ENCODE measurements at places on chromosomes 3 and 15.

- no peak for DNase-seq
Observed at GRCh38 chr3:53510508-53510907, 16.1 kb downstream of the CACNA1D start.

DNA sequence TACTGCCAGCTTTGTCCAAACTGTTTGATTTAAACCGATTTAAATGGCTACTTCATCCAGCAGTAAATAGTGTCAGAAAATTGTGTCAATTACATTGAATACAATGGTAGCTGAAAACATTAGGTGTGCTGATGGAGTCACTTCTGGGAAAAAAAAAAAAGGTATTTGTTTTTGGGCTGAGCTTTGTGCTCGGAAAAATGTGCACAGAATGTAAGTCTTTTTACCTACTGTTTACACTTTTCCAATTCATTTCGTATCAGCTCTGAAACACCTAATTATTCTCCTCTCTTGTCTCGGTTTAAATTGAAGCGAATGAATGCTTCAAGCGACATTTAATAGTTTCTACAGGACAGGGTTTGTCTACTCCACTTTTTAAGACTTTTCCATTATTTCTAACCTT, 1078.4 kb downstream of the ROBO1 start:
- DNase-seq = no peak

DNA sequence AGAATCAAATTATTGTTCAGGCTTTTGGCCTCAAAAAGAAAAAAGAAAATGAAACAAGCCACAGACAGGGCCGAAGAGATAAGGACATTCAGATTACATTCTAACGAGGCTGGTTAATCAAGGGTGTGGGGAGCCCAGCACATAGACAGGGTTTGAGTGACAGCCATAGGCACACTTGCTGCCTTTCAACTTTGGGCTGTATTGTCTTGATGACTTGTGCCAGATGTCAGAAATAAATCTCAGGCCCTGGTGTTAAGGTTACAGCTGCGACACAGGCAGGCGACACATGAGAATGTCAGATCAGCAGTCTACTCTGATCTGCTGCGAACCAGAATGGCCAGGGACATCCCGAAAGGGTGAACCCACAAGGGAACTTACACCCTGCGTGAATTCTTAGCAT, 231.2 kb upstream of the ARRDC4 start:
- no peak for DNase-seq

DNA sequence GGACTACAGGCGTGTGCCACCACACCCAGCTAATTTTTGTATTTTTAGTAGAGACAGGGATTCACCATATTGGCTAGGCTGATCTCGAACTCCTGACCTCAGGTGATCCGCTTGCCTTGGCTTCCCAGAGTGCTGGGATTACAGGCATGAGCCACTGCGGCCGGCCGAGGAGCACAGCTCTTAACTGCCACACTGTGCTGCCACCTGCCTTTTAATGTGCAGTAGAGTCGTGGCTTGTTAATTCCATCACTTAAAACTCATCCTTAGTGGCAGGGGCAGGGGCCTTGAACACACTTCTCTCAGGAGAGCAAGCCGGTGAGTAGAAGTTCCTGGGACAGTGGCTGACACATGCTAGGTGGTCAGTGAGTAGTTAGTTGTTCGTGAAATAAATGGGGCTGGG, 12.5 kb downstream of the ABCF3 start:
- no peak for DNase-seq

- DNase-seq = no peak
Observed at GRCh38 chr3:149462051-149462450, 12.4 kb upstream of the TM4SF4 start.

DNA sequence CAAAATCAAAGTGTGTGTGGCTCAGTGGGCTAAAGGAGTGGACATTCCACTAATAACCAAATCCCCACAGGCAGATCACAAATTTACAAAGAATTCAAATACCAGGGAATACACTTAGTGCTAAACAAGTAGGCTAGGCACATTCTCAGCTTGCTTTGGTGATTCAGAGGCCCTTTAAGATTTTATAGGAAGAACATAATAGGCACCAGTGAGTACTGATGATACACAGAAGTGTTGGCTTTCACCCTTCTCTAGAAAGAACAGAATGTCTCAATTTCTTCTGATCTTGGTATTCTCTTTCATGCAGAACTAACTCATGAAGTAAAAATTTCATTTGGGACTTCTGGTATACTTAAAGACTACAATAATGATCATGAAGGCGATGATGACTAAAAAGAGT, 55.0 kb downstream of the POLR2M start:
- DNase-seq = no peak

- no peak for DNase-seq
Observed at GRCh38 chr3:8983591-8983990, 20.3 kb upstream of the RAD18 start.

DNA sequence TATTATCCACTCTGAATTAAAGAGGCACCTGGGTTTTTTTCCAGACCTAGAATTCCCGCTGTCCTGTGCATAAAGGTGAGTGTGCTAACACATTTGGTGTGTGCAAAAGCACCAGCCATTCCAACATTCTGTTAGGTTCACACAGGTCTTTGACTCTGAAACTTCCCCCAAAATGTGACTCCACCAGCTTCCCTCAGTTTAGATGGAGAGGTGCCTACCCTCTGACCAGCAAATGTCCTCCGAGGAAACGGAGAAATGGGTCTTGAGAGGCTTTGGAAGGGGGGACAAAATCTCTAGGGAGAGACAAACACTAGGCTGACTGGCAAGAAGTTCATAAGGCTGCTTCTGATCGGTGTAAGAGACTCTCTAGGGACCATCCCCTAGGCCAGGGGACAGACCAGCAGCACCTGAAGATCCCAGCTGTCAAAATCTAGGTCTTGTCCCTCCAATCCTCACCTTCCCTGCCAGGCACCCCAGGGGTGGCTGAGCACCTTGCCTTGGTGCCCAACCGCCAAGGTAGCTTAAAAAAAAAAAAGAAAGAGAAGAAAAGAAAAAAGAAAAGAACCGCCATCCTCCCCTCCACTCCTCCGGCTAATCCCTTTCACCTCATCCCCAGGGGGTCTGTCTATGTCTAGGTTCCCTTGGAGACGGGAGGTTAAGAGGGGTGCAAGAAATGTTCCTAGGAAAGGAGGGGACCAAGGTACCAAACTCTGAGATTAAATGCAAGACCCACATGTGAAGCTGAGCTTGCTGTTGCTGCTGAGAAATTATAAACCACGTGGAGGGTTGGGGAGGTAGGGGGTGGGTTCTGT, 2.0 kb upstream of the MECOM start:
- DNase-seq = no peak

DNA sequence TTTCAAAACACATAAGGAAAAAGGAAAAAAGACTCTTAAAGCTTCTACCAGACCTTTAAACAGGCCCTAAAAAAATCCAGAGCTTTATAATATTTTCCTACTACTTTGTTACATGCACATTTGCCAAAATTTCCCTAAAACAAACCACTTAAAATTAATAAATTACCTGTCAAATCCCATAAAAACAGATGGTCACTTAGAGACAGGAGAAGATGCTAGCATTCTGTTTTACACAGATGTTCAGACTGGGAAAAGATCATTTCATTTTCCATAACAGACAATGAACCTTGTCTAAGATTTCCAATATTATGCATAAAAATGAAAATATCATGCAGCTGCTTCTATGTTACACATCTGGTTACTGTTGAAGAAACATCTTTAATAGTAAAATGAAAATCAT, 66.6 kb downstream of the SUCLG2 start:
- DNase-seq = no peak

DNA sequence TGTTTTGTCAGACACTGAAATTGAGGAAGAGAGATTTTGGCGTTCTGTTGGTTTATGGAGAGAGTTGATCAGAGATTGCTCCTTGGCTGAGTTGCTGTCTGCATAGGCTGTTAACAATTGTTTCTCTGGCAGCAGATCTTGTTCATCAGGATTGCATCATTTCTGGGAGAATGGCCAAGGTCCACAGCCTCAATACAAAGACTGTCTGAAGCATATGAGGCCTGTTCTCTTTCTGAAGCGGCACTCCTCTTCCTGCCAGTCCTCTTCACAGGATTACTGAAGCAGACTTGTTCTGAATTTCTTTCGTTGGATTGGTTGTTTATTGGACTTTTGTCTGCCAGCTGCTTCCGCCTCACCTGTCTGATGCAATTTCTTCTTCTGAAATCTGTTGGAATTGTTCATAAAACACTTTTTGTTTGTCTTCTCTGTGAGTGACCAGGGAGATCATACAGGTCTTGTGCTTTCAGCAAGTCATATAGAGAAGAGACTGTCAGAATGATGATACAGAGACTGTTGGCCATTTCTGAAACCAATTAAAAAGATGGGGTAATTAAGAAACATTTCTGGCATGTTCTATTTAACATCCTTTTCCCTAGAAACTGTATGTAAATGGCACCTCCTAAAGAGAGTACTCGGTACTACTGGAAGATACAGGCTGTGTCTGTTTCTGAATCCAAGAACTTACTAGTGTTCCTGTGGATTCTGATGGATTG, 25.5 kb downstream of the SETD5 start:
- DNase-seq = no peak

DNA sequence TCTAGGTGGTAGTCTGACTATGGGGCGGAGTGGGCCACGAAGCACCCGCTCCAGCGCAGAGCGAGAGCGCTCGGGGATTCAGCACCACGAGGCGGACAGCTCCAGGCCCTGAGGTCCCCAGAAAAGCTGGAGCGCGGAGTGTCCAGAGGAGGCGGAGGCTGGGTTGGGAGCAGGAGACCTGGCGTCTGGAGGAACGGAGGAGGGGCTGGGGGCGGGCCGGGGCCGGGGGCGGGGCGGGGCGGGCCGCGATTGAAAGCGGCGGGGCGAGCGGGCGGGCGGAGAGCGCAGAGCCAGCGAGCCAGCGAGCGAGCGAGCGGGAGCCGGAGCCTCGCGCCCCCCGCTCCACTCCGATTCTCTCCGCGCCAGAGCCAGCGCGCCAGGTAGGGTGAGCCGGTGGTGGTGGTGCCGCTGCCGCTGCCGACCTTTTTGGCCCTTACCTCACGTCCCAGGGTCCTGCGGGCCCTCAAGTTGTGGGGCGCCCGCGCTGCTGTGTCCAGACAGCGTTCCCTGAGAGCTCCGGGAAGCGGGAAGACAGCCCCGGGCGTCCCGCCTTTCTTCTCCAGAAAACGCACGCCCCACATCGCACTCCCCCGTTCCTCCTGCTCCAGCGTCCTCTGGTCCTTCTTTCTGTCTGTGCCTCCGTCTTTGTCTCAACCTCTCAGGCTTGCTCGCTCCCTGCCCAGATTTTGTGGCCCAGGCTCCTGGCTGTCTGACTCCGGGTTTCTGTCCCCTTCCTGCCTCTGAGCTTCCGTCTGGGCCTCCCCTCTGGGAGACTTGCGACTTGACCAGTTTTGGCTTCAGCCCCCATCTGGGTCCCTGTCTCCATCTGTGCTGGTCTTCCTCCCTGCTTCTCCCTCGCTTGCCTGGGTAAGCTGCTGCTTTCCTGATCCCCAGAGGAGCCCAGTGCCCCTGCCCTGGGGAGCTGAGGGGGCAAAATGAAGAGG, at the start of gene GRM2:
GRM2 (plus strand) TSS at position 281 of the 944 bp plus-strand sequence. CDS start 1,916 bp downstream, outside the sequence.
- DNase-seq = no peak

- DNase-seq = peak; percentile 34
Observed at GRCh38 chr3:197736010-197736490, 654 bp downstream of the RUBCN start.

DNA sequence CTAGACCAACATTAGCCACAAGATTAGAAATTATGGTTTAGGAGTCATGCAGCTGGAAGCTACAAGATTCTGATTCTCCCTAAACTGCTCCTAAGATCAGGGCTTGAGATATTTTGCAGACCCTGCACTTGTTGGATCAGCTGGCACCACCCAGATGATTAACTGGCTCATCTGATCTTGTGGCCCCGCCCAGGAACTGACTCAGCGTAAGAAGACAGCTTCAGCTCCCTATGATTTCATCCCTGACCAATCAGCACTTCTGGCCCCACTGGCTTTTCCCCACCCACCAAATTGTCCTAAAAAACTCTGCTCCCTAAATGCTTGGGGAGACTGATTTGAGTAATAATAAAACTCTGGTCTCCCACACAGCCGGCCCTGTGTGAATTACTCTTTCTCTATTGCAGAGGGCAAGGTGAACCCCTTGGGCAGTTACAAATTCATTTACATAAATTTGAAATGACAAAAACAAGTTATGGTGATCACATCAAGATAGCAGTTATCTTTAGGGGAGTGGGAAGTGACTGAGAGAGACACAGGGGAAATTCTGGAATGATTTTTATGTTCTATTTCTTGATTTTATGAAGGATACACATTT, 76.5 kb downstream of the CD200R1L start:
- DNase-seq = peak; percentile 22

GRCh38 chr3:178005961-178006360, 530.3 kb upstream of the KCNMB2 start:
- DNase-seq = no peak

- DNase-seq = no peak
Observed at GRCh38 chr3:158384019-158384418, 187.0 kb upstream of the MLF1 start.

- DNase-seq = no peak
Observed at GRCh38 chr15:64807751-64808222, 17.7 kb downstream of the PIF1 start.

DNA sequence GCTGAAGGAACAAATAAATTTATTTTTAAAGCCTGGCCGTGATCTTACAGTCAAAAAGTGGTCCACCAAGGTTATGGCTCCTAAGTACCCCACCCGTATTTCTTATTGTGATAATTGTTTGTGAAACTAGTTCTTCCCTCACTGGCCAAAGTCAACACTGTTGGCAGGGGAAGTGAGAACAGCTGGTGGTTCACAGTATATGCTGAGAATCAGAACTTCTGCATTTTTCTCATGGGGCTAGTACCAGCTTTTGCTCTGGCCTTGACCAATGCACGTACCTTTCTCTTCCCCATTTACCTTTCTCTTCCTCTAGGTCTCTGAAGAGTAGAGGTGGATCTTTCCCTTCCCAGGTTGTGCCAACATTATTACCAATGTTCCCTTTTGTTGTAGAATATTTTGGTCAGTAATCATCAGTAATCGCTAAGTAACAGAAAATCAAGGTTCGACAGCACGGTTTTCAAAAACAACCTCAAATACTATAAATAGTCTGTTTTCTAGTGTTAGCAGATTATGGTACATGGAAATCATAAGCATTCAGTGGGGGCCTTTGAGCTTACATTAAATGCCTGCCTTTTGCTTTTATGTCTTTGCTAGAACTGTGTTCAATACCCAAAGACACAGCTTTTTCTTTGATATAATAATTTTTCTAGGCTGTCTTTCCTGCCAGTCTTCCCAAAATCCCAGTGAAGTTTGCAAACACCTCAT, 268.0 kb downstream of the LPP start:
- DNase-seq = no peak

GRCh38 chr15:29289173-29289572, 19.6 kb upstream of the NSMCE3 start:
- DNase-seq = no peak

DNA sequence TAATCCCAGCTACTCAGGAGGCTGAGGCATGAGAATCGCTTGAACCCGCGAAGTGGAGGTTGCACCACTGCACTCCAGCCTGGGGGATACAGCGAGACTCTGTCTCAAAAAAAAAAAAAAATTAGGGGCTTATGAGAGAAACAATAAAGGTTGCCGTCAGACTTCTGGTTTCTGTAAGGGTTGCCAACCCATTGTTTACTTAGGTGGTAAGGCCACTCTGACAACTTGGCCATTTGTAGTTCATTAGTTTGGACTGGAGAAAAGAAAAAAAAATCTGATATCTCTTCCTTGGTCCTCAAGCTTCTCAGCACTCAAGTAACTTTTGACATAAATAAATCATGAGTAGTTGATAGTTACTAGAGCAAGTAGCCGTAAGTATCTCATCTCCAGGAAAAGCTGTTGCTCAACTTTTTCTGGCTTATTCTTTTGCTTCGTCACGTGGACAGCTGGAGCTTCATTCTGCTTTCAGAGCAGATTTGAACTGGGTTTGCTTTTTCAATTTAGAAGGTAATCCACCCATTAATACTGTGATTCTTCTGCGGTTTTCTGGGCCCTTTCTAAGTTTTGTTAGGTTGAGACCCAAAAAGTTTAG, 9.4 kb downstream of the SNX1 start:
- DNase-seq = no peak
